Fibroblast of skin of abdomen (primary cell): ENCODE measurements at places on chromosomes 11 and 22.

DNA sequence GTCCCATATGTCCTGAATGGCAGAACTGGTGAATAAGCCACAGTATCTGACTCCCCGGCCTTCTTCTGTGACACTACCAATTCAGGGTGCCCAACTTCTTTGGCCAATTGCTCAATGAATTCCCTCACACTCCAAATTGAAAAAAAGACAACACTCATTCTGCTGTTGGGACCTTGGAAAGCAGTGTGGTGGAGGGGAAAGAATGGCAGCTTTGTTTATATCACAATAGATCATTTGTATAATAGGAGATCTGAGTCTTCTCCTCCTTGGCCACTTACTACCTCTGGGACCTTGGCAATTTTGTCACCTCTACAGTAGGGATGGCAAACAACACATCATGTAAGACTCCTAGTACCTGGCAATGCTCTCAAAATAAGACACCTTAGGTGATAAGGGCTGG is 64.6 kb downstream of the OPCML start:
- DNase-seq = no peak

- DNase-seq = no peak
These were observed 98.0 kb downstream of the PIWIL4 start for GRCh38 chr11:94665116-94665659.

- DNase-seq = no peak
These were observed 22.7 kb upstream of the XBP1 start for GRCh38 chr22:28822930-28823551.

GRCh38 chr22:30455075-30455840 is 16.6 kb downstream of the SEC14L3 start:
- DNase-seq = no peak

DNA sequence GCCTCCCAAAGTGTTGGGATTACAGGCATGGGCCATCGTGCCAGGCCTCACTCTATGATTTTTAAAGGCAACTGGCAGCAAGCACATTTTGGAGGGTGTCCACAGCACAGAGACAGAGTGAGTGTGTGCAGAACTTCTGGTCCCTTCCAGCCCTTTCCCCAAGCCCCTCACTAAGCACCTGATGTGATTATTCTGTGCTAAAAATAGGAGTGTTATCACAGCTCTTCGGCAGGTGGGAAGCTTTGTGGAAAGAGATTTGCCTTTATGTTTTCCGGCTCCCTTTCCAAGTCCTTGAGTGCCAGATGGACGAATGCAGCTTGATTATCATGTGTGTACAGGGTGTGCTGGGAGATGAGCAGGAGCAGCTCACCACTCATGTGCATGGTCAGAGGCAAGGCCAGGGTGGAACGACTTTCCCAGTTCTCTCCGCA is 310.8 kb downstream of the DDX10 start:
- no peak for DNase-seq

DNA sequence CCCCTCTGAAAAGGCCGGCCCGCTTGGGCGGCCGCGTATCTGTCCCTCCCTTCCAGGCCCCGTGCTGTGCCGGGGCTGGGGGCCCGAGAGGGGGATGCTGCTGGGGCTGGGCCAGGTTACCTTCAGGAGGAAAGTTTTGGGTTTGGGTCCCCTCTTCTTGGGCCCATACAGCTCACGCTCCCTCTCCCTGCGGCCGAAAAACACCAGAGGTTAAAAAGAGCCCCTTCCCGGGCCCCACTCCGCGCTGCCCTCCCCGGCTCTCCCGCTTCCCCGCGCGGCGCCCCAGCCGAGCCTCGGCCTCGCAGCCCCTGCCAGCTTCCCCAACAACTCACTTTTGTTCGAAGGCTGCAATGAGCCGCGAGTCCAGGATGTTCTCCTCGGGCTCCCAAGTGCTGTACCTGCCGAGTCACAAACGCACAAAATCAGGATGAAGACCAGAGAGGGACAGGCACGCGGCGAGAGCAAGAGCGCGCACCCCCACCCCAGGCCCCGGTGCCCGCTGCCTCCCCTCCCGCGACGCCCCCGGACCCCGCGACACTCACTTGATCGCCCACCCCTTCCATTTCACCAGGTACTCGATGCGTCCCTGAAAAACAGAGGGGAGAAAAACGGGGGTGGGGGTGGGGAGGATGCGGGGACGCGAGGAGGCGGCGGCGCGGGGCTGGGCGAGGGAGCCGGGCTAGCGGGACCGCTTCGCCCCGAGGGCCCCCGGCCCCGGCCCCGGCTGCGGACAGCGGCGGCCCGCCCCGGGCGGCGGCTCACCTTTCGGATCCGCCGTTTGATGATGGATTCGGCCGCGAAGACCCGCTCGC is 450 bp downstream of the CBX6 start:
- no peak for DNase-seq
